ENCODE measurements at places on chromosomes 16 and 17.

DNA sequence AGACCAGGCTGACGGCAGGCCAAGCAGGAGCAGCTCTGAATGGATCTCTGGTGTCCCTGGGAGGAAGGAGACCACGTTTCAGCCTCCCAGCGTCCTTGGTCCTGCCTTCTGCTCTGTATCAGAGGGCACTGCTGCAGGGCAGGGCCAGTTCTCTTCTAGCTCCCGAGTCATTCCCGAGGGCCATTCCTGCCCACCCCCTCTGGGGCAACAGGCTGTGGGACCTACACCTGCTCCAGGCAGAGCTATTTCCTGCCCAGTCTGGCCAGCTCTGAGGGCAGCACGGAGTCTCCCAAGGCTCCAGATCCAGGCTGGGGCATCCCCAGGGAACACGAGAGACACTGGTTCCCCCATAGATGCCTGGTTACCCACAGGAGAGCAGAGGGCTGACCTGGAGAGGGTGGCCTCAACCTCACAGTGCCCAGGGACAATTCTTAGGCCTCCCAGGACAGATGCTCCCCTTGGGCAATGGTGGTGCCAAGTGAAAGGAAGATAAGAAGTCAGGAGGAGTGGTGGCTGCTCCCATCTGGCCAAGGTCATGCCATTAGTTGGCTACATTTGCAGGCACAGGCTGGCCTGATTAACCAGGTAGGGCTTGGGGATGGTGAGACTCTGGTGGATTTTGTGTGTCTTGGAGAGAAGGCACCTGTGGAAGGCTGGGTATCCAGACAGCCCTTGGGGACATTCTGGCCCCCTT lies 2.0 kb downstream of the WFIKKN2 start:
- no peak for DNase-seq

- no peak for DNase-seq
Measured at GRCh38 chr16:27245276-27246172, 23.0 kb downstream of the NSMCE1 start.

DNA sequence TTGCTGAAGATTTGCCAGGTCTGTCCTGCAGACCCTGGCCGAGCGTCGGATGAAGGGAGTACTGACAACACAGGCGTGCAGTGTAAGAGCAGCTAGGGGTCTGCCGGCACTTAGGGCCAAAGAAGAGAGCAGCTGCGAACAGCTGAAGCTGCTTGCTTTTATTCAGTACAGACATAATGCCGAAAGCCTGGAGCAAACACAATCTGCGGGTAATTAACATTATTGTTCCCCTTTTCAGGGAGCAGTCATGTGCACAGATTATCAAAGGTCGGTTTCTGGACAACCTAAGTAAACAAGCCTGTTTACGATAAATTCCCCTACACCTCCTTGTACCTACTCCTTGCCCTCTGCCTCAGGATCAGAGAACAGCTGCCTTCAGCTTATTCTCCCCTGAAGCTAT lies 12.0 kb upstream of the KRT23 start:
- no peak for DNase-seq

- DNase-seq: no peak
Measured at GRCh38 chr17:69812240-69812837, 262.7 kb upstream of the KCNJ16 start.

- DNase-seq: no peak
Measured at GRCh38 chr16:8893976-8894690, 12.0 kb downstream of the LITAFD start.

DNA sequence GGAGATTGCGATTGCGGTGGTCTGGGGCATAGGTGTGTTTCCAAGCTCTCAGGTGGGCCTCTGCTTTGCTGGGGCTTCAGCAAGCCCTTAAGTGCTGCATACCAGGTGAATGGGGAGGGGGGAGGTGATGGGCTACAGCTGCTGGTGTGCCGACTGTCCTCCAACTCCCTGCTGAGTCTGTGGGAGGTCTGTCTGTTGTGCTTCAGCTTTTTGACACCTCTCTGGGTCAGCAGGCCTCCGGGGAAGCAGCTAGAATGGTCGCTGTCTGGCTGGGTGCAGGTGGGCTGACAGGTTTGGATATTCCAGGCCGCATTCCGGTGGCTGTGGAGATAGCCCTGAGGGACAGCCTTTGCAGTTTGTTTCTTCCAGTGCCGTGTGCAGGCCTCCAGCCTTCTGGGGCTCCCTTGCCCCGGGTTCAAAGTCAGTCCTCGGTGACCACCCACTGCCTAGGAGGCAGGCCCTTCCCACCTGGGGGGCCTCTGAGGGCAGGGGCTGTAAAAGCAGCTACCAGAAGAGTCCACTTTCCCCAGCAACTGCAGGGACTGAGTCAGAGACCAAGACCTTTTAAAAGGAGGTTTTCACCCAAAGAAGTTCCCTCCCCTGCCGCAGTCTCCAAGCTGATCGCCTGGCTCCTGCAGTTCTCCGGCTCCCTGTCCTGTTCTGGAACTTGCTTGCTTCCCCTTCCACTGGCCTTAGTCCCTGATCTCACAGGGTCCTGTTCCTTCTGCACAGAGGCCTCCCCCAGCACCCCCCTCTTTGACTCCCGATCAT lies 2.0 kb upstream of the TTYH2 start:
- no peak for DNase-seq

DNA sequence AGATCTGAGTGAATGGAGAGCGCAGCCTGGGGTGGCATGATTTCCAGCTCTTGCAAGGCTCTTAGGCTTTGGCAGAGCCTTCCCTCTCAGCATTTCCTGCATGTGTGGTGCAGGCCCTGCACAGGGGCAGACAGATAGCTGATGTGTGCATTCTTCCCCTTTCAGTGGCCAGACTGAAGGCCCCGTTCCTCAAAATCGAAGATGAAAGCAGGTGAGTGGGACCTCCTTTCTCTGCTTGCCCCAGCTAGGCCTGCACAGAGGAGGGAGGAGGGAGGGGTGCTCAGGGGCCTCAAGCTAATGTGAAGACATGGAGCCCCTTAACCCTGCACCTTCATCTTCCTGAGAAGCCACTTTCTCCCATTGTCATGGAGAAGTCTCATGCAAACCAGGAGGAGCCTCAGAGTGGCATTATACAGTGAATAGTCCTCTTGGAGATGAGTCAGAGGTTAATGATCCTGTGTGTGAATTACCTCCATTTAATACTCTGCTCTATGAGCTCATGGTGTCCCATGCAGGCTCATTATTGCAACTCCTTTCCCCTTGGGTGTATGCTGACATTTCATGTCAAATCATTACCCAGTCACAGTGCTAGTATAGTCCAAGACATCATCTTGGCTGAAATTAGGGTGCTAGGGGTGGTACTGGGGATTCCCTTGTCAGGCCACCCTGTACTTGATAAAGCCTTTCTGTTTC lies 20.4 kb upstream of the ADAM11 start:
- no peak for DNase-seq

DNA sequence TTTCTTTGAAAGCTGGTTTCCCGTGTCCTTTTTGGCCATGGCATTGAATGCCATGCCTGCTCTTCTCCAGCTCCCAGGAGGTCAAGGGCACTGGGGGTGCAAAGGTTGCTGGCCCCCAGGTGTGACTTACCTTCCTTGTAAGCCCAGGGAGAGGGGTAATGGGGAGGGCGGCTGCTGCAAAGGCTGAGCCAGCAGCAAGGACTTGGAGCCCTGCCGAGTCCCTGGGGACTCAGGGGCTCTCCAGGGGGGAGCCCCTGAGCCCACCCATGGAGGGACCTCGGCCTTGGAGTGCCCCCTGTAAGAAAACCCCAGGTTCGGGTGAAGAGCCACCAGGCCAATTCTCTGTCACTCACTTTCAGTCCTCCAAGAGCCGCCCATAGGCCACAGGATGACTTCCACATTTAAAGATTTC lies 5.9 kb upstream of the CCL22 start:
- no peak for DNase-seq

- no peak for DNase-seq
Measured at GRCh38 chr16:12089492-12090150, 113.1 kb downstream of the SNX29 start.

GRCh38 chr17:50355701-50356341 lies 9.9 kb downstream of the XYLT2 start:
- DNase-seq: no peak

DNA sequence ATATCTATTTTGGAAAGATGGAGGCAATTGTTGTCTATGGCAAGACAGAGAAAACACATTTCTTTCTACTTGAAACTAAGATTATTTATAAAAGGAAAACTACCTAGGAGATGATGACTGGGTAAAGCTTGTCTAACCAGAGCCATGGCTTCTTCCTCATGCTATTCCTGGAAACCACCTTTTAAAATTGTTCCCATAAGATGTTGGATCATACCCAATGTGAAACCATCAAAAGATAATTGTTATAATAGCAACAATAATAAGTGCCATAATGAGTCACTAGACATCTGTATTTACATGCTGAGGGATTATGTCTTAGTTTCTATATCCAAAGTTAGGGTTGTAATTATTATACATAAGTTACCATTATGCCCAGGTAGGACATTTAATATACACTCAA lies 428.4 kb downstream of the KCNJ2 start:
- no peak for DNase-seq

DNA sequence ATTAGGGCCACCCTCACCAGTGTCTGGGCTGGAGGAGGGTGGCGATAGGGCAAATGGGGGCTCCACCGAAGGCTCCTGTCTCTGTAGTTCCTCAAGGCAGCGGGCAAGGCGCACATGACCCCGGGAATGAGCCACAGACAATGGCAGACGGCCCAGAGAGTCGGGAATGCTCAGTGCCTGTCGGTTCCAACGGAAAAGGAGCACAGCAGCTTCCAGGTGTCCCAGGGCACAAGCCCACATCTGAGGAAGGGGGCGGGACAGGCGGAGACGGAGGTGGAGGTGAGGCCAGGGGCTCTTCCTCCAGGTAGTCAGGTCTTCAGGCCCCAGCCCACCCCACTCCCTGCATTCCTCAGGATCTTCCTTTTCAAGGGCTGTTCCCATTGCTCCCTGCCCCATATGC lies 5.1 kb upstream of the SPAG7 start:
- DNase-seq: no peak

DNA sequence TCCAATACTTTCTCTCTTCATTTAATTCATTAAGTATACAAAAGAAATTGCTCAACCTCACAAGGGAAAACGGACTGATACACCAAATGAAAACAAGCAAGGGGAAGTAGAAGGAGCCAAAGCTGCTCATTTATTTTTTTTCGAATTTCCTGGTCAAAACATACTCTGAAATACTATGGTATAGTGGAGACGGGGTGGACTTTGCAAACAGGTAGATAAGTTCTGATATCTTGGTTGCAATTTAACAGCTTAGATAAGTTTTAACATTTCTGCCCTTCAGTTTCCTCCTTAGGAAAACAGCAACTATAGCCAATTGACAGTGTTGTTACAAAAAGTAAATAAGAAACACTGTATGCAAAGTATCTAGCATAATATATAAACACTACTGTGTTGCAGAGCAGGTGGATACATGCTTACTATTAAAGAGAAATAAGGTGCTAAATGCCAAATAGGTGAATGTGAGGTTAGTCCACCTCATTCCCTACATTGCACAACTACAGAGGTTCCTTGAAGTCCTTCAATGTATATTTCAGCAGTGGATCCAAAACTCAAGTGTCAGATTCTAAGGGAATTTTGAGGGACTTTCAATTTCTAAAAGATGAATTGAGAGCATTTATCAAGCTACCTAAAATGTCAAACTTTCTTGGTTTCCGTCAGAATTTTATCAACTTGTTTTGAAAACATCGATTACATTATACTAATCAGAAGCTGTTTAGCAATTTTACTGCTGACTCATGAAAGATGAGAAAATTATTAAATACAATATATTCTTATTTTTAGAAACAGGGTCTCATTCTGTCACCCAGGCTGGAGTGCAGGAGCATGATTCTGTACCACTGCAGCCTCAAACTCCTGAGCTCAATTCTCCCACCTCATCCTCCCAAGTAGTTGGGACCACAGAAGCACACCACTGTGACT lies 11.0 kb downstream of the CCDC47 start:
- DNase-seq: no peak

- DNase-seq: no peak
Measured at GRCh38 chr16:71472051-71472450, 10.0 kb upstream of the ZNF23 start.

DNA sequence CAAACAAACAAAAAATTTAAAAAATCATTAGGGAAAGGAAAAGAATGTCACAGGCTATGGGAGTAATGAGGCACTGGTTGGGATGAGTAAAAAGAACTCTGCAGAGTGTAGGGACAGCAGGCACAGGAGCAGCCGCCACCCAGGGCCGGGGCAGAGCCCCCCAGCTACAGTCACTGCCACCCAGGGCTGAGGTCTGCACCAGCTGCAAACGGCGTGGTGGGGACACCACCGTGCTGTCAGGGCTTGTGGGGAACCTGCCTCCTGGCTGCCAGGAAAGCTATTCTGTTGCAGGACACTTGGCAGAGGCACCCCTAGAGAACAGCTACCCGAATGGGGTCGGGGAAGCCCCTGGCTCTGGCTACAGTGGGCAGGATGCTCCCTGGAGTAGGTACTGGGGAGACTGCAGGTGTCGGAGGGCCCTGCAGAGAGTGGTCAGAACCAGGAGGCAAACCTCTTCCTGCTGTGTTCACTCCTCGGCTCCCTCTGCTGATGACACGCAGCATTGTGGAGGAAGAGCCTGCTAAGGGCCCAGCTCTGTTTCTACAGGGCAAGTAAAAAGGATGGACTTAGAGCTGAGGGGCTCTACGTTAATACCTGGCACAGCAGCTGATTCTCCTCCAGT lies 32.3 kb upstream of the CAPN15 start:
- no peak for DNase-seq

DNA sequence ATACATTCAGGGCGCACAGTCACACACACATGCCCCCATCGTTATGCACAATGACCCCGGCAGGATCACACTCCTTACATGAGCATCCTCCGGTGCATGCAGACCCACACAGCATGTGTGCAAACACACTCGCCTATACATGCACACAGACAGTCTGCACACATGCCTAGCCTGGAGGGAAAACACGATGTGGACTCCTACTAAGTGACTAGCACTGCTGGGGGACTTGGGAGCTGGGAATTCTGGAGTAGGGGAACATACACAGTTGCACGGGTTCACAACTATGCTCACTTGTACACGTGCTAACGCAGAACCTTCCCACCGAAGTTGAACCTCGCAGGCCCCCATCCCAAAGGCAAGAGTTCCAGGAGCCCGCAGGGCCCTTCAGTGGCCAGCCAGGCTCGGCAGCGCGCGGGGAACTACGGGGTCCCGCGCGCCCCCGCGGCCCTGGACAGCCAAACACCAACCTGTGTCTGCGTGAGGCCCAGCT lies 2.0 kb downstream of the DLX3 start:
- DNase-seq: no peak

- no peak for DNase-seq
Measured at GRCh38 chr16:17367923-17368322, 102.8 kb downstream of the XYLT1 start.

DNA sequence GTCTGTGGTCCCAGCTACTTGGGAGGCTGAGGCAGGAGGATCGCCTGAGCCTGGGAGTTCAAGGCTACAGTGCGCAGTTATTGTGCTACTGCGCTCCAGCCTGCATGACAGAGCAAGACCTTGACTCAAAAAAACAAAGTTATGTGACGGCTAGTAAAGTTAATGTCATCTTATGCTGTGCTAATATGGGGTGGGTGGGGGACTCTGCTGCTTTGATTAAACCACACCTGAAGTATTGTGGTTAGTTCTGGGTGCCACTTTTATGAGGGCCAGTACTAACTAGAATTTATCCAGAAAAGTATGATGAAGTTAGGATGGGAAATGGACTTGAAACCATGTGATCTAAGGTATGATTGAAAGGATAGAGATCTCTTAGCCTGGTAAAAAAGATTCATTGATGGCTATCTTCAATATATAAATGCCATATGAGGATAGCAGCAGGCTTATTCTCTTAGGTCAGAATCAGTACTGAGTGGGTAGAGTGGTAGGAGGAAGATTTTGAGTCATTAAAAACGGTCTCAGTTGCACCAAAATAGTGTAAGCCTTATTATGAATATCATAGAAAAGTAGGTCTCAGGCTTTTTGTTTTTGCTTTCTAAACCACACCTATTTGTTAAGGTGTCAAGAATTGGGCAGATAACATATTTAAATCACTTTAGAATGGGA lies 5.6 kb downstream of the WSB1 start:
- no peak for DNase-seq

- DNase-seq: no peak
Measured at GRCh38 chr17:17942846-17943245, 29.4 kb downstream of the TOM1L2 start.

All from stimulated activated CD4-positive, alpha-beta T cell treated with anti-CD3 and anti-CD28 coated beads, TNF-alpha, amount 100 ng/mL, for 1 hour (primary cell).